ENCODE measurements at places on chromosomes 7 and 10.

DNA sequence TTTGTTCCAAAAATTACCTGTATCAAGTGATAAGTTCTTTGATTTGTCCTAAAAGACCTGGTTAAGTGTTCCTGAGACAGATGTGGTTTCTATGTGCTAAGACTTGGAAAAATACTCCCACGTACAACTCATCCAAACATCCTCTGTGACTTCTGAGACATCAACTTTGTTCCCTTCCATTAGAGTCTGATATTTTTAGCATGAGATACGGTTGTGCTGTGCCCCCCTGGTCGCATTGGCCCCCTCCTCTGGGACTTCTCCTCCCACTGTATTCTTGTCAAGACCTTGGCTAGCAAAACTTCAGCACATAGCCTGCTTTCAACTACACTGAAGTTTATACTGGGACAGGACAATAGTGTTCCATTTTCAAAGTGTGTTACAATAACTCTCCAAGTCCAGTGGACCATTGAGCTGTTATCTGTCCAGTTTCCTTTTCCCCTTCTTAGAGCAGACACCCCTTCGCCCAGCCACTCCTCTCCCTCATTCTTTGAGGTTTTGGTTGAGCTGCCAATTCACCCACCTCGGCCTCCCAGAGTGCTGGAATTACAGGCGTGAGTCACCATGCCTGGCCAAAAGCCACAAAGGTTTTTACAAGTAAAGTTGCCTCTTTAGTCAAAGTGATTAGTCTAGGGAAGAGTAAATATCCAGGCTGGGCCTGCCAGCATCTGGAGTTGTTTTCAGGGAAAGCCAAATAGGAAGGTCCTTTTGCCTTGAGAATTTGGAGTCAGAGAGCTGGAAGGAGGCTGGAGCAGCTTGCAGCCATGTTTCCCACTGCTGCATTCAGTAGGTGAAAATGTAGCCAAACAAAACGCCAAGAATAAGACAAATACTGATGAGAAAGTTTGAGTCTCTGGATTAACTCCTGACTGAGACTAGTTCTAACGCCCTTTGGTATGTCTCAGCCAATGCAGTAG, 17.8 kb upstream of the PDLIM1 start:
- no peak for DNase-seq

- DNase-seq = no peak
Measured at GRCh38 chr7:117084286-117084685, 131.0 kb downstream of the ST7 start.

DNA sequence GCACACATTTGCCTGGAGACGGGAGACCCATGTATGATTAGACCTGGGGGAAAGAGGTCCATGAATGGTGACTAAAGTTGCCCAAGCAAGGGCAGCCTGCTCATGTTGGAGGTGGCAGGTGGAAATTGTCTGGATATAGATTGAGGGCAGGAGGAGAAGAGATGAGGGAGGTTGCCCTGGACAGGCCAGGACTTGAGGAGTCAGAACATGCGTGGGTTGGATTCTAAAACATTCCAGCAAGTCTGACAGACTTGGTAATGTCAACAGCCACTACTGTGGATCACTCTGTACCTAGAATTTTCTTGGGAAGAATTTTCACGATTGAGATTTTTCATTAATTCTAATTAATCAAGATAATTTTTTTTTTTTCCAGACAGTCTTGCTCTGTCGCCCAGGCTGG, 19.1 kb upstream of the SVOPL start:
- DNase-seq = no peak

- DNase-seq = no peak
Measured at GRCh38 chr10:86693721-86694369, 25.5 kb downstream of the LDB3 start.

DNA sequence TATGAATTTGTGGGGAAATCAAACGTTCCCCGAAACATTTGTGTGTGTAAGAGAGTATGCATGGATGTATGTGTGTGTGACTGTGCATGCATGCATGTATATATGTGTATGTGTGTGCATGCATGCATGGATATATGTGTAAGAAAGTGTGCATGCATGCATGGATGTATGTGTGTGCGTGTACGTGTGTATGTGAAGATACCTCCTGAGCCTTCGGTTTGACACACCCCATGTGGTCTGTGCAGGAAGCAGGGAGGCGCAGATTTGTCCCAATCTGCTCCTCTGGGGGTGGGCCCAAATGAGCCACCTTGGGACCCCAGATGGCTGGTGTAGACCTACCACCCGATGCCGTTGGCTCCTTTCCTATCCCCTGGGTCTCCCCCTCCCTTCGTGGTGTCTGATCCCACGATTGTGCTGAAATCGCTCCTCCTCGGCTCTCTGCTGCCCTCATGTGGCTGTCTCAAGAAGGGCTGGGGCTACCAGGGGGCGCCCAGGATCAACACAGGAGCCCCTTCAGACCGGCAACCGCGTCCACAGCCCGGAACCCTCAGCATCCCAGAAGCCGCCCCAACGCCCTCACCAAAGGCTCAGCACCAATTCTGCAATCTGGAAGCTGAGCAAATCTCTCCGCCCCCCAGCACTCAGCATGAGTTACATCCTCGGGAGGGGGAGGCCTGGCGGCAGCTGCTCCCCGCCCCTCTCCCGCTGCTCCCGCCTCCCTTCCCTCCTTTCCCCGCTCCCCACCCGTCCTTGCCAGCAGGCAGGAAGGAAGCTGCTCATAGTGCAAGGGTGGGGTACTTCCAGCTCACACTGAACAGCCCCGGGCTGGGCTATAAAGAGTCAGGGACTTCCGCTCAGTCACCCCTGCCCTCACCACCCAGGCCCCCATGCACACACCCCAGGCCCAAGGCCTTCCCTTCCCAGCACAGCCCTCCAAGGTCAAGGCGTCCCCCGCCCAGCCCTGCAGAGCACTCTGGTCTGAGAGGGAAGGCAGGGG, 2.3 kb upstream of the NOS3 start:
- no peak for DNase-seq

DNA sequence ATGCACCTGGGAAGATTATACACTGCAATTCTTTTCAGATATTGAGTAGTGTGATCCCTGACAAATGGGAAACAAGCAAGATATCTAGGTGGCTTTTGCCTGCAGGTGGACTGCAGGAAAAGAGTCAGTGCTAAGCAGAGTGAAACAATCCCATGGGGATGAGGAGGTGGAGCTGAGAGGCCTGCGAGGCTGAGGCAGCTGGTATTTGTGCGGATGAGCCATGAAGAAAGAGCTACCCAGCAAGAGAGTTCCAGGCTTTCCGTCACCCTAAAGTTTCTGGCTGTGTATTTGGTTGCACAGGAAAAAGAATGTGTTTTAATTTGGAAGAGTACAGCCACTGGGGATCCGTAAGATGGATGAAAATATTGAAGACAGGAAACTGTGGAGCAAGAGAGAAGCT, 714.1 kb upstream of the COBL start:
- no peak for DNase-seq

GRCh38 chr7:157021871-157022680, 11.6 kb upstream of the MNX1 start:
- DNase-seq = no peak

DNA sequence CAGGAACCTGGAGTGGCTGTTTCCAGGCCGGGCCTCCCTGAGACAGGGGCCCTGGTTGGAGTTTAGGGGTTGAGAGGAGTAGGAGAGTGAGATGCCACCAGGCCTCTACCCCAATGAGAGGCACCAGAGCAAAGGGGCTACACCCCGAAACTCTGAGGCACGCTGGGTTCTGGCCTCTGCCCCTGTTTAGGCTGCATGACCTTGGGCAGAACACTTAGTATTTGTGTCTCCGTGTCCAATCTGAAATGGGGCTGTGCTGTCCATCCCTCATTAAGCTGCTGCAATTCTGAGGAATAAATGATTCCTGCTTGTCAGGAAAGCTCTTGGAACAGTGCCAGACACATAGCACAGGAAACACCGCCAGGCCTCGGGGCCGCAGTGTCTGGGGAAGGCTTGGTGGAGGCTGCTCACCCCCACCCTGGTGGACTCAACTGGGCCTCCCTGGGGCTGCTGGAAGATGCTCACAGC, 40.5 kb upstream of the SAMD8 start:
- DNase-seq = no peak

DNA sequence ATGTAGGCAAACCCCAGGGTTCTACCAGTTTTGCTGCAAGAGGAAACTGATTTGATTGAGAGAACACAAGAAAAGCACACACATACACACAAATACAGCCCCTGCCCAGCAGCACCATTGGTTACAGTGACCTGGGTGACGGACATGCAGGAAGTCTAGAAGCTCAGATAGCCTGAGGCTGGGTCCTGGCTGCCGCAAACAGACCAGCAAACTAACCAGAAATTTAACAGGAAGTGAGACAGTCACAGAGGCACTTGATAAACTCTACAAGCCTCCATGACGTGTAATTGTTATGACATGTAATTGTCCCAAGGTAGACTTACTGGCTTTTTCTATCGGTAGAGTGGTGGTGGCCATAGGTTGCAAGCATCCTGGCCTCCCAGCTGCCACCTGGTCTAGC, 58.9 kb downstream of the PRKAR2B start:
- no peak for DNase-seq

- DNase-seq = no peak
Measured at GRCh38 chr7:18179093-18179492, 151.4 kb upstream of the PRPS1L1 start.

- no peak for DNase-seq
Measured at GRCh38 chr10:90890347-90890746, 18.6 kb downstream of the RPP30 start.

- no peak for DNase-seq
Measured at GRCh38 chr7:92634205-92634604, 44.0 kb upstream of the FAM133B start.

DNA sequence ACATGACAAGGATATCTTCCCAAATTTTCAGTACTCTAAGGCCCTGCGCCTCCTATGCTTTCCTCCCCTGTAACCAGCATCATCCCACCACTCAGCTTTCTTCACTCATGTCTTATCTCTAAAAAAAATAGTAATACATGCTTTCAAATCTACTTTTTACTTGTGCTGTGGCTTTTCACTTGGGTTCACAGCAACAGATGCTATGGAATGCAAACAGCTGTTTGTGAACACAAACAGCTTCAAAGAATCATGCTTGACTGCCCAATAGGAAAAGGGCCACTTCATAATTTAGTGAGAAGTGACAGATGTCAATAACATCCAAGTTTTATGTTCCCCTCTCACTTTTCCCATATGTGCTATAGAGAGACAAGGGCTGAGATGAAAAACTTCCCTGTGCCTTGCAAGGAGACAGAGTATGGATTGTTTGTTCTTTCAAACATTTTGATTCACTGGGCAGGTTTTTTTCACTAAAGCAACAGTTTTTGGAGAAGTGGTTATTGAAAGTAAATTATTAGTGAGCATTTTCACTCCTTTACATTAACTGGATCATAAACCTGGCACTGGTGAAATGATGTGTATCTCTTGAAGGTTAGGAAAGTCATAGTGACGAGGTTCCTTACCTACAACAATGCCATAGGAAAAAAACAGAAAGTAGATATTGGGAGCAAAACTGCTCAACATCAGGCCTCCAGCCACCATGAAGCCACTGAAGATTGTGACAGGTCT, 37.3 kb downstream of the SLC16A9 start:
- DNase-seq = no peak

DNA sequence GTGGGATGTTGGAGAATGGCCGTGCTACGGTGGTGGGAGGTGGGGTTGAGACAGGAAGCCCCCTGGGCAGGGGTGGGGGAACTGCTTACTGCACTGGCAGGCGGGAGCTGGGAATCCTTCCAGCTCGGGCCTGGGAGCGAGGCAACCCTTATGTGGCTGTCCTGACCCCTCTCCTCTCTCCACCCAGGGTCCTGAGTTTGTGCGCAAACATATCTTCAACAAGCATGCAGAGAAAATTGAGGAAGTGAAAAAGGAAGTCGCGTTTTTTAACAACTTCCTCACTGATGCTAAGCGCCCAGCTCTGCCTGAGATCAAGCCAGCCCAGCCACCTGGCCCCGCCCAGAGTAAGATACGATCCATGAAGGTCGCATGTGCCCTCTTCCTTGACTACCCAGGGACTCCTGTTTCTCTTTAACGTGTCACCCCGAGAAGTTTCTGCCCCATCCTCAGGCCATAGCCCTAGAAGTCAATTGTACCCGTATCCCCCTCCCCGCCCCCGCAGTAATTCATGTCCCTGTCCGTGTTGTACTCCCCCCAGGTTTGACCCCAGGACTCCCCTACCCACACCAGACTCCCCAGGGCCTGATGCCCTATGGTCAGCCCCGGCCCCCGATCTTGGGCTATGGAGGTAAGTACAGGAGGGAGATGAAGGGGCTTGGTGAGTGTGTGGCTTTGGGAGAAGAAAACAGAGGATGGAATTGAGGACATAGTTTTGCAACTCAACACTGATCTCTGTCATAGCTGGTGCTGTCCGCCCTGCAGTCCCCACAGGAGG, 1.8 kb downstream of the UFSP1 start:
- DNase-seq = no peak

- DNase-seq = no peak
Measured at GRCh38 chr10:79638318-79638717, 27.6 kb downstream of the SFTPA1 start.

- DNase-seq = no peak
Measured at GRCh38 chr7:99459087-99459486, 6.9 kb downstream of the ATP5MF start.

GRCh38 chr7:698515-699475, 27.7 kb upstream of the DNAAF5 start:
- no peak for DNase-seq

DNA sequence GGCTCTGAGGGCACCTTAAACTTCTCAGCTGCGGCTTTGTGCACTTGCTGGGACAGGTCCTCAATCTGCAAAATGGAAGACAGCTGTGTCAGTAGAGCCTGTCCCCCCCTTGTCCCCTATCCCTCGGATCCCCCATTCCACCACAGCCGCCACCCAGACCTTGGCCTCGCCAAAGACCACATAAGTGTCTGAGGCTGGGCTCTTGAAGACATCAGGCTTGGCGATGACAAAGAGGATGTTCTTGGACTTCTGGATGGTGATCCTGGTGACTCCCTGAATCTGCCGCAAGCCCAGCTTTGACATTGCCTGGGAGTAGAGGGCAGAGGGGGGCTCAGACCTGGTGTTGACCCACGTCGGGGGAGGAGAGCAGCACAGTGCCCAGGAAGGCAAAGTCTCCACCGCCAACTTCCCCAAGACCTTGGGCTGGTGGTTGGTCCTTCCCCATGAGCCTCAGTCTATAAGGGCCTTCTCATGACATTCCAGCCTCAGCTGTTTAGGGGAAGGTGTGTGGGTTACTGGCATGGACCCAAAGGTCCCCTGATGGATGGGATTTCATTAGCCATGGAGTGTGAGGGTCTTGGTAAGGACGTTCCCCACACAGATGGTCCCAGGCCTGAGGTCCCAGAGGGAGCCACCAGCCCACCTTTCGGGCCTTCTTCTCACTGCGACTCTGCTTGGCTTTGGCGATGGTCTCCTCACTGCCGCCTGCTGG, 7.7 kb downstream of the NACAD start:
- DNase-seq = no peak

Data from stimulated activated CD4-positive, alpha-beta T cell treated with anti-CD3 and anti-CD28 coated beads, Interleukin-1b, Interleukin-23, amount 100 ng/mL, for 1 hour (primary cell).